ENCODE measurements at places on chromosomes 7 and 10. TPM values are rescaled to one million over a fixed set of nuclear protein-coding genes. Genes with fewer than 3 reads are reported as not detected.

Gene PON3
- not detected for total RNA-seq

Gene PLXNA4
- 2.0 TPM for total RNA-seq

Gene C7orf57
- not detected for total RNA-seq

Gene GFRA1
- 0.12 TPM for total RNA-seq

Gene STX1A
- 33.1 TPM for total RNA-seq
